Upper lobe of left lung (tissue), 6 donors: ENCODE measurements at places on chromosomes 2 and 18. TPM values are rescaled to one million over a fixed set of nuclear protein-coding genes. Genes with fewer than 3 reads are reported as not detected.
A peak's percentile ranks its signal among the peaks of the same experiment; 100 is the strongest.

Gene DSG2
- 29.7 TPM for total RNA-seq

Gene PPIL3
- total RNA-seq: 15.7 TPM

Gene SP140
- total RNA-seq: 13.3 TPM

Gene PLEKHH2
- 32.2 TPM for total RNA-seq

GRCh38 chr2:34734042-34734441, 1134.9 kb upstream of the FAM98A start:
- no peak for DNase-seq

- DNase-seq: peak; percentile 29
These were observed 332.4 kb upstream of the MYT1L start for GRCh38 chr2:2663401-2664036.

DNA sequence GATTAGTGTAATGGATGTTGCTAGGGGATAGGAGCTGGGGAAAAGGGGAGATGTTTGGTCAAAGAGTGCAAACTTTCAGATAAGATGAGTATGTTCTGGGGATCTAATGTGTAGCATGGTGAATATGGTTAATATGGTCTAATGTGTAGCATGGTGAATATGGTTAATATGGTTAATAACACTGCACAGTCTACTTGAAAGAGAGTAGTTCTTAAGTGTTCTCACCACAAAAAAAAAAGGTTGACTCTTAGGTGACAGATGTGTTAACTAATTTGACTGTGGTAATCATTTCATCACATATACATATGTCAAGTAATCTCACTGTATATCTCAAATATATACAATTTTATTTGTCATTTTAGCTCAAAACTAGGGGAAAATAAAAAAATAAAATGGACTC, 121.3 kb upstream of the CD226 start:
- no peak for DNase-seq

- DNase-seq: no peak
These were observed 148.8 kb upstream of the SRD5A2 start for GRCh38 chr2:31729442-31730092.

- DNase-seq: peak; percentile 75
These were observed 820 bp upstream of the SH3BP4 start for GRCh38 chr2:234950730-234951663.

DNA sequence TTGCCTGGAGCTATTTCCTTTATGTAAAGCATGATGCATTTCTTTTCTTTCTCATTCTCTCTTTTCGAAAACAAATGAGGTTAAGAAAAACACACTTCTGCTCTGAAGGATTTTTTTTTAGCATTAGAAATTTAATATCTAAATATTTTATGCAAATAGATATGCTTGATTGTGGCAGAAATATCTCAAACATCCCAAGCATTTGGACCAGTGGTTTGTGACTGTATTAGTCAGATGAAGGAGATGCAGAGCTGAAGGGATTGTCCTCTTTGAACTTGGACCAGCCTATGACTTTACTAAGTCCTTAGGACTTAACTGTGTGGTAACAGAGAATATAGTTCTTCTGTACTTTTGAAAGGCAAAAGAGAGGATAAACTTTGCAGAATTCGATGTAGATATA, 335.9 kb upstream of the NT5C1B start:
- no peak for DNase-seq

DNA sequence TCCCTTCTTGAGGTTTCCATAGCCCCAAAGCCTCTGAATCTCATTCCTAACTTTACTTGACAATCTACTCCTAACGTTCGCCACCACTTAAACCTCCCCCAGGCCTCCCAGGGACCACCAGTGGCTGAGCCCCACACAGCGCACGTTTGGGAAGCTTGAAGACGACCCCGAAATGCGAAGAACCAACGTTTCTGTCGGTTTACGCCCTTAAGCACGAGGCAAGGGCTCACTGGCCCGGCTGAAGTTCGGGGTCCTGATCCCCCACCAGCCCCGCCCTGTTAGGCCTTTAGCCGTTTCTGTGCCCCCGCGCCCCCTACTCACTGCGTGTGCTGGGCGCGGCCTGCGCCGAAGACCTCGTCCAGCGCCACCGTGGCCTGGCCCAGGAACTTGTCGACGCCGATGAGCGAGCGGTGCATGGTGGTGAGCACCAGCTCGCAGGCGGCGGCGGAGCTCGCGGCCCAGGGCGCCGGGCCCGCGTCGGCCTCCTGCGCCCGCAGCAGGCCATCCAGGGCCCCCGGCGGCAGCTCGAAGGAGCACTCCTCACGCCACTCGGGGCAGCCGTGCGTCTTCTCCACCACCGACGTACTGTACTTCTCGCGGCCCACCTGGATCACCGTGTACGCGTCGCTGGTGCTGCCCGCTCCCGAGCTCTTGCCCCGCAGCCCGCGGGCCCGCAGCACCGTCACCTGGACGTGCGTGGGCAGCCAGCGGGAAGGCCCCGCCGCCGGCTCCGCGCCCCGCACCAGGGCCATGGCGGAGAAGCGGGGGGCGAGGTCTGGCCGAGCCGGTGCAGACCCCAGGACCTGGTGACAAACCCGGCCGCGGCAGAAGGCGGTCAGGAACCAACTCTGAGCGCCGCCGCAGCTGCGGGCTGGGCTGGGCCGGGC, 479 bp downstream of the RAB11FIP5 start:
- peak; percentile 89 for DNase-seq

- DNase-seq: no peak
These were observed 213.7 kb upstream of the FOSL2 start for GRCh38 chr2:28178946-28179345.

- DNase-seq: no peak
These were observed 3.3 kb upstream of the GPBAR1 start for GRCh38 chr2:218257390-218257981.

DNA sequence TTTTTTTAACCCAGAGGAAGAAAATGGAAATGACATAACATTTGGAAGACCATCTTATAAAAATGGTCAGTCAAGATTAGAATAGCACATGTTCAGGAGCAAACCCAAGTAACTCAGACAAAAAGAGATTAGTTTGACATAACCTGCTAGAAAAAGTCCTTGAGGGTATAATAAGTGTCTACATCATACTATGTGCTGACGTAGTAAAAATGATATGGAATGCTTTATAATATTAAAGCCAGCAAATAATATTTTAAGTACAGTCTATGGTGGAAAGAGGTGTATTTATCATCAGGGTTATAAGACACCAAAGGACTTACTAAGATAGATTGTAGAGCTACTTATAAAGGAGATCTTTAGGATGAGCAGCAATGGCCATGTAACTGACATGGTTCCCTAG, 169.0 kb downstream of the LTBP1 start:
- DNase-seq: no peak

GRCh38 chr2:173218326-173219056, 136.2 kb upstream of the CDCA7 start:
- DNase-seq: no peak

DNA sequence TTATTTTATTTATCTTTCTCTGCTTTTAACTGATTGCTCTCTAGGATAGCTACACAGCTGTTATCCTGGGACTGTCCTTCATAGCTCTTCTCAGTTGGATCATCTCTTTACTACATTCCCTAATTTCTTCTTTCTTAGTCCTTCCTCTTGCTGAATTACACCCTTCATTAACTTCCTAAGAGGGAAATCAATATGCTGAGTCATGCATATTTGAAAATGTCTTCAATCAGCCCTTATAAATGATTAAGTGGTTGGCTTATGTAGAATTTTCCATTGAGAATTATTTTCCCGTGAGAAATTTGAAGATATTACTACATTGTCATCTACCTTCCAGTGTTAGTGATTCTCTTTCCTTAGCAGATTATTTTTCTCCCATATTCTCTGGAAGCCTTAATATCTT, 214.2 kb downstream of the SOCS6 start:
- no peak for DNase-seq

DNA sequence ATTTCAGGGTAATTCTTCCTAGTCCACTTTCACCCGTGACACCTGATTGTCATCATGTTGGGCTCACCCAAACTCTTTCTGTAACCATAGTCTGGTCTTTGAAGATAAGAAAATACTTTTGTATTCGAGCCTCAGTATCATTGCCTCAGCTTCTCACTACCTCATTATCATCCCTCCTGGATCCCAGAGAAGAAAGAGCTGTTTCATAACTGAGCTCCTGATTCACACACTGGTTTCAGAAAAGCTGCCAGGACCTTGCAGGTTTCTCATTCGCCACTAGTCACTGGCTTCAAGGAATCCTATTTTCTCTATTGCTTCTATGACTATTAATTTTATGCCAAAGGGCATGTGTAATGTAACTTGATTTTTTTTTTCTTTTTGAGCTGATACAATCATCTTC, 2.9 kb upstream of the CRIM1 start:
- DNase-seq: no peak

DNA sequence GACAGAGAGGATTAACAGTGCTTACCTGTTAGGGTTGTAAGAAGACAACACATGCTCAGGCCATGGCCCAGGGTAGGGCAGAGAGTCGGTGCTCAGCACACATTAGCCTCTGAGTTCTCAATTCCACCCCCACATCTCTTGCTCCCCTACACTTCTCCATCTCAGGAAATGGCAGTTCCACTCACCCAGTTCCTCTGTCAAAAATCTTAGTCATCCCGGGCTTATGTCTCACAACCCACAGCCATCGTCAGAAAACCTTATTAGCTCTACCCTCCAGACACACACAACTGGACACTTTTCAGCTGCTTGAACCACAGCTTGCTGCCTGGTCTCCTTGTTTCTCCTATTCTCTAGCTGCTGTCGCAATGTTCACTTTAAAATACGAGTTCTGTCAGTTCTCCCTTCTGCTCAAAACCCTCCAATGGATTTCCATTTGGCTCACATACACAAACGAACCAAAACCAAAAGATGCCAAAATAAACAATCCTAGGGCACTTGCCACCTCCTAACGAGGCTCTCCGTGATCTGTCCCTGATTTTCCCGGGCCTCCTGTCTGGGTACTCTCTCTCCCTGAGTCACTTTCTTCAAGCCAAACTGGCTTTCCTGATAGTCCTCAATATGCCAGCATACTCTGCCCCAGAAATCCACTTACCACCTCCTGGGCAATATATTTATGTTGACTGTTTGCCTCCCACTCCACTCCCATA, 89.7 kb downstream of the KCTD1 start:
- no peak for DNase-seq

DNA sequence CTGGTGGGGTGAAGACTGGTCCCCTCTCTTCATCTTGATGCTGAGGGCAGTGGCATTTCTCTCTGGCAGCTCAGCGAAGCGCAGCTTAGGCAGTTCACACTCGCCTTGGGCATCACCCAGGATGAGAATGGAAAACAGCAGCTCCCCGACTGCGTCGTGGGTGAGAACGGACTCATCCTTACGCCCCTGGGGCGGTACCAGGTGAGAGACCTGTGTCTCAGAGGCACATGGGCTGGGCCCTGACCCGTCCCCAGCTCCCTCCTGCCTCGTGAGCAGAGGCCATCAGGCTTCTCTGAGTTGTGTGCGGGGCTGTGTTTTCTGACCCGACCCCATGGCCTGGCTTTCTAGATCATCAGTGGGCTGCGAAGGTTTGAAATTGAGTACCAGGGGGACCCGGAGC, 8.2 kb upstream of the CCDC74A start:
- DNase-seq: peak; percentile 45

DNA sequence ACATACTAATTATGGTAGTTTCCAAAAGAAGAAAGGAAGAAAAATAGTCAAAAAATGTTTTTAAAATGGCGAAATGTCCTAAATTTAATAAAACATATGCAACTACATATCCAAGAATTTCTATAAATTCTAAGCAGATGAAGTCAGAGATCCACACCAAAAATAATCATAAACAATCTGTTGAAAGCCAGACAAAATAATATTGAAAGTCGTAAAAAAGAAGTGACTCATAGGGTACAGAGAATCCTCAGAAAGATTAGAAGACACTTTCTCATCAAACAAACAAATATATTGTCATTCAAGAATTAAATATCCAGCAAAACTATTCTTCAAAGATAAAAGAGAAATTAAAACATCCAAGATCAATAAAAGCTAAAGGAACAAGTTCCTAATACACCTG, 281.4 kb upstream of the ZNF804A start:
- no peak for DNase-seq

DNA sequence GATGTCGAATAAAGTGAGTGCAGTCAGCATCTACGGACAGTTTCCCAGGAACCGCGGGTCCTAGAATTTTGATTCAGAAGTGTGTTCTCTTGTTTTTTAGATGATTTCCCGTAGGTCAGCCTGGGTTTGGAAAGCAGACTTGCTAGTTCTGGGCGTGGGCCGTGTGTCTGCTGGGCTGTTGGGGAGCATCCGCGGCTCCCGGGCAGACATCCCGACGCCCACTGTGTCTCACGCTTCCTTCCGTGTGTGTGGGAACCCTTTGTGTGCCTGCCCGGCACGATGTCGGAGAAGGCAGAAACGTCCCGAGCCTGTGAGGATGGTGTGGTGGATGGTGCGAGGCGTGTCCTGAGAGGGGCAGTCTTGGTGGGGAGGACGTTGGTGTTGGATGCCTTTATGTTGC, 18.4 kb downstream of the CTDP1 start:
- DNase-seq: no peak

GRCh38 chr2:146807568-146808168, 1037.2 kb upstream of the ACVR2A start:
- no peak for DNase-seq

DNA sequence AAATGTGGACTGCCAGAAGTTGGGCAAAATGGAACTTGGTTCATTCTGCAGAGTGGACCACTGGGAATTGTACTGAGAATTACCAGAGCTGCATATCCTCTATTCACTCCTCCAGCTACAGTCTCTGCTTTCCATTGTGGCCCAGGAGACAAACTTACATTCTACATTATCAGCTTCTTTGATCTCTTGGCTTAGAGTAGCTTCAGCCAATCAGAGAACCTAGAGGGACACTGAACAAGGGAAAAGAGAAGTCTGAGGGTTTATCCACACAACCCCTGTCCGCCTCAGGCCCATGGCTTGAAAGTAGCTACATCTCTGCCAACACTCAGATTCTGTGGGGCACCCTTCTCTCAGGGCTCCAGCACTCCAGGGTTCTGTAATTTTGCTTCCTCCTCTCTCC, 251.1 kb downstream of the TRIB2 start:
- DNase-seq: no peak

DNA sequence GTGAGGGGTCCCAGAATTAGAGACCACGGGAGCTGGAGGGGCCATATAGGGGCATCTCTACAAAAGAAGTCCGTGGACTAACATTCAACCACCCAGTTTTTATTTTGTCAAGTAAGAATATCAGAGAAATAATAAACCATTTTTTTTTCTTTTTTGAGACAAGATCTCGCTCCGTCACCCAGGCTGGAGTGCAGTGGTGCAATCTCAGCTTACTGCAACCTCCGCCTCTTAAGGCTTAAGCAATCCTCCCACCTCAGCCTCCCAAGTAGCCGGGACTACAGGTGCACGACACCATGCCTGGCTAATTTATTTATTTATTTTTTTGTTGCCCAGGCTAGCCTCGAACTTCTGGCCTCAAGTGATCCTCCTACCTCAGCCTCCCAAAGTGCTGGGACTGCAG, 82.7 kb downstream of the ZFP36L2 start:
- no peak for DNase-seq
